ENCODE measurements at places on chromosomes 2 and 18. TPM values are rescaled to one million over a fixed set of nuclear protein-coding genes. Genes with fewer than 3 reads are reported as not detected.

FAM110C gene
- polyA plus RNA-seq: 6.6 TPM

GRCh38 chr2:46978723-46979122 lies 63.1 kb upstream of the MCFD2 start:
- H3K4me3 ChIP-seq: no peak overlapping the region
- H3K27me3 ChIP-seq: no peaks in the 10 kb centered on the region
- H3K27ac ChIP-seq: no peak overlapping the region
- H3K4me1 ChIP-seq: no peaks in the 10 kb centered on the region
- H3K36me3 ChIP-seq: no peaks in the 10 kb centered on the region

IGFBP5 gene
- polyA plus RNA-seq: 113 TPM

PSMA8 gene
- 0.15 TPM for polyA plus RNA-seq

NTSR2 gene
- not detected for polyA plus RNA-seq

DNA sequence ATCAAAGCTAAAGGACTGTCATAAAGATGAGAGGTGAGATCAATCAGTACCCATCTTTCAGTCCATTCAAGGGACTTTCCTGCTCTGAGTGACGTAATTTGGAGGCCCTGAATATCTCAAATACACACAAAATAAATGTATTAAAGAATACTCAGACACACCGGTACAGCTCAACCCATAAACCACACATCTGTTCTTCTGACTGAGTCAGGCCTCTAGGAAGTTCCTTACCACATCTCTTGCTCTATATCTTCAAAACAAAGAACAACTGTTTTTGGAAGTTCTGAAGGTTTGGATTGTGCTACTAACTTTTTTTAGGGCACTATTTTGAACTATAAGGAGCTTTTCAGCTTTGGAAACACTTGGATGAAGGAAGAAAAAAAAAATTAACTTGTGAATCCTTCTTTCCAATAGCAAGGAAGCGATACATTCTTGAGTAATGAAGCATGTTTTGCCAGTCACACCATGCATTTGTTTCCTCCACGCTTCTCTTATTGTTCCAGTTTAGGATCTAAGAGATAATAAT lies 866.5 kb upstream of the VRK2 start:
- H3K27me3 ChIP-seq: no peaks in the 10 kb centered on the region
- no peak for DNase-seq
- no peak overlapping the region for H3K27ac ChIP-seq
- H3K4me1 ChIP-seq: no peaks in the 10 kb centered on the region
- no peaks in the 10 kb centered on the region for H3K36me3 ChIP-seq
- no peak overlapping the region for H3K4me3 ChIP-seq

DNA sequence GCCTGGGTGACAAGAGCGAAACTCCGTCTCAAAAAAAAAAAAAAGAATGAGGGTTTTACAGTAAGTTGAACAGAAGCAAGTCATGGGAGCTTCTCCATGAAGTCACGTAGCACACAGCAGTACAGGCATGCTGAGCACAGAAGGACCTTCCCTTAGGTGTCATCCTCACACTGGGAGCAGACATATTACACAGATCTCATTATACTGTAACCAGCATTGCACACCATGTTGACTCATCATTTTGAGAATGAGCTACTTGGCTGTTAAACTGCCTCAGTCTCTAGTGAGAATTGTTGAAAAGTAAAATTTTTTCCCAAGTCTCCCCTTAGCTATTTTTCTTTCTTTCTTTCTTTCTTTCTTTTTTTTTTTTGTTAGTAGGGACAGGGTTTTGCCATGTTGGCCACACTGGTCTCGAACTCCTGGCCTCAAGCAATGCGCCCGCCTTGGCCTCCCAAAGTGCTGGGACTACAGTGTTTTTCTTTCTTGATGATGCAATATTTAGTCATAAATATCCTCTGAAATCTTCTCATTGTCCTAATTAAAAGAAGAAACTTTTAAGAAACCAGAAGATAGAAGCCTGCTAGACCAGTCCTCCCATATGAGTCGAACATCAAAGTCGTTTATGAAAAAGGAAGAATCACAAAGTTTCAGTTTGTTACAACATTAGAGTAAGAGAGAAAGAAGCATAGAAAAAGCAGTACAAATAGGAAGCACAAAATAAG lies 37.9 kb upstream of the PPP1CB start:
- H3K4me3 ChIP-seq: no peak overlapping the region
- no peaks in the 10 kb centered on the region for H3K36me3 ChIP-seq
- H3K27me3 ChIP-seq: no peaks in the 10 kb centered on the region

DNA sequence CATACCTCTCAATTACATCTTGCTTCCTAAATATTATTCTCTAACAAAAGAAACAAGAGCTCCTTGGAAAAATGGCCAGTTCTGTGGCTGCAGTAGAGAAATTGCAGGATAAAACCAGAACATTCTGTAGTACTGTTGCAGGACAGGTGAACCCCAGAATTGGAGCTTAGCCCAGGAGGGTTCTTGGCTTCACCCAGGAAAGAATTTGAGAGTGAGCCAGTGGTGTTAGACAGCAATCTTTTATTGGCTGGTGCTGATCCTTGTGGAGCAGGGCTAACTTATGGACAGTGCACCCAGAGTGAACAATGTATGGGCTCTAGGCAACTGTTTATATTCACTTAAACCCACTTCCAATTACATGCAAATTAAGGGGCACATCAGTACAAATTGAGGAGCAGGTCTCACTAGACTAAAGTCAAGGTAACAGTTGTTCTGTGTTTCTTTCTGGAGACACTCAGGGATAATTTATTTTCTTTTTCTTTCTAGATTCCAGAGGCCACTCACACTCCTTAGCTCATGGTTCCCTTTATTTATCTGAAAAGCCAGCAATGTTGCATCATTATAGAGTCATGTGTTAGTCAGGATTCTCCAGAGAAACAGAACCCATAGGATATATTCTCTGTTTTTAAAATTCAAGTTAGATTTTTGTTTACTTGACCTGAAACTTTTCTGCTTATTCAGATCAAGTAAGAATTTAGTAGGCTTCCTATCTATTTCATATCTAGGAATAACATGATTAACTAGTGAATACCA lies 348.1 kb downstream of the CCDC85A start:
- DNase-seq: no peak
- no peak overlapping the region for H3K27ac ChIP-seq
- no peaks in the 10 kb centered on the region for H3K27me3 ChIP-seq
- no peaks in the 10 kb centered on the region for H3K36me3 ChIP-seq
- H3K4me1 ChIP-seq: no peaks in the 10 kb centered on the region

C2orf72 gene
- 64.1 TPM for polyA plus RNA-seq

ORMDL1 gene
- polyA plus RNA-seq: 102 TPM

DNA sequence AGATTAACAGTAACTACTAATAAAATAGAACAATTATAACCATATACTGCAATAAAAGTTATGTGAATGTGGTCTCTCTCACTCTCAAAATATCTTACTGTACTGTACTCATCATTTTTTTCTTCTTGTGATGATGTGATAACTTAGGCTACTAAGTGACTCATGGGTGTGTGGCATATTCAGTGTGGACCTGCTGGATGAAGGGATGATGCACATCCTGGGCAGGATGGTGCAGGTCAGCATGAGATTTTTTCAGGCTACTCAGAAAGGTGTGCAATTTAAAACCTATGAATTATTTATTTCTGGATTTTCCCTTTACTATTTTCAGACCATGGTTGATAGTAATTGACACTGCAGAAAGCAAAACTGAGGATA lies 90.7 kb downstream of the NCKAP5 start:
- H3K4me1 ChIP-seq: no peaks in the 10 kb centered on the region
- H3K27me3 ChIP-seq: no peaks in the 10 kb centered on the region
- no peak overlapping the region for H3K27ac ChIP-seq
- no peaks in the 10 kb centered on the region for H3K36me3 ChIP-seq

GRCh38 chr2:29123617-29124349 lies 8.6 kb downstream of the CLIP4 start:
- no peaks in the 10 kb centered on the region for H3K27me3 ChIP-seq
- no peak overlapping the region for H3K4me3 ChIP-seq
- peak; percentile 21 for DNase-seq

CRYGD gene
- 0.47 TPM for polyA plus RNA-seq

DNA sequence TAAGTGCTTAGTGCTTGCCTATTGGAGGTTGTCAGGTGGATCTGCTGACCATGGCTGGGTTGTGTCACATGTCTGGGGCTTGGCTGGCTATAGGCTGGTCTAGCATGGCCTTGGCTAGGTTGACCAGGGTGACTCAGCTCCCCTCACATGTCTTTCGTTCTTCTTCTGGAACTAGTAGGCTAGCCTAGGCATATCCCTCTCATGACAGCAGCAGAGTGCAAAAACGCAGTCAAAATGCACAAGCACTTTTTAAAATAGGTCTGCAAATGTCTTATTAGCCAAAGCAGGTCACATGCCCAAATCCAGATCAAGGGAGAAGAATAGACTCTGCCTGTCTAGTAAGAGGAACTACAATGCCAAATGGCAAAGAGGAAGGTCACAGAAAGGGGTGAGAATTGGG lies 179.7 kb upstream of the ACVR2A start:
- H3K36me3 ChIP-seq: no peaks in the 10 kb centered on the region
- H3K27me3 ChIP-seq: no peaks in the 10 kb centered on the region
- DNase-seq: no peak
- H3K4me3 ChIP-seq: no peak overlapping the region
- H3K4me1 ChIP-seq: no peaks in the 10 kb centered on the region
- no peak overlapping the region for H3K27ac ChIP-seq

DNA sequence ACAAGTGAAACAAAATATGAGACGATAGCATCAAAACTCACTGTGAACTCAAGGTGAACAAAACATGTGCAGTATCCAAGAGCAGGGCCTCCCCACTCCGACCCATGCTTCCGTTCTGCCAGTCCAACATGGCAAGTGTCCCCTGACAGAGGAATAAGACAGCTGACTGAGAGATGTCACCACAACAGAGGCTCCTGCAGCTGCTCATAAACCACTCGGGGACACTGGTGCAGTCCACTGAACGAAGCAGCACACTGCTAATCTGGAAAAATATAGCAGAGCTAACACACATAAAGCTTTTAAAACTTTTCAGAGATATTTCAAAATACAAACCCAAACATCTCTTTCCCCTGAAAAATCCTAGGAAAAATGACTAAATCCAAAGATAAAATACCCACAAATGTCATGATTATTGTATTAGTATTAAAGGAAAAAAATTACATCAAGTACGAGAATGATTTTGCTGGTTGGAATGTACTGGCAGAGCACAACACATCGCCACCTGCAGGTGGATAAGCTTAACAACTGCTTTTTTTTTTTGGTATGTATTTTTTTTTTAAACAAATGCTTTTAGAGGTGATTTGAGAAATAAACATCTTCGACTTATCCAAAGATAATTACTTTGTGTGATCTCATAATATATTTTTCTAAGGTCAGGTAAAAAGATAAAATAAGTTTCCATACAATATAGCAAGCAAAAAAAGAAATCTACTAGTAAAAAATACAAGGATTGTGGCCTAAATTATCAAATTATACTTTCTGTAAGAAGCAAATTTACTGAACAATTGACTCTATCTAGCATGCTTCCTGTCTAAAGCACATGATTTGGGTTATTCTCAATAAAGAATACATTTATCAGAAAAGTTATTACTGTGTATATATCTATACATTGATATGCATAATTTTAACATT lies 18.6 kb downstream of the THADA start:
- H3K27me3 ChIP-seq: no peaks in the 10 kb centered on the region
- DNase-seq: peak; percentile 73
- H3K4me1 ChIP-seq: no peaks in the 10 kb centered on the region
- H3K4me3 ChIP-seq: no peak overlapping the region
- H3K36me3 ChIP-seq: no peaks in the 10 kb centered on the region
- H3K27ac ChIP-seq: no peak overlapping the region

DNA sequence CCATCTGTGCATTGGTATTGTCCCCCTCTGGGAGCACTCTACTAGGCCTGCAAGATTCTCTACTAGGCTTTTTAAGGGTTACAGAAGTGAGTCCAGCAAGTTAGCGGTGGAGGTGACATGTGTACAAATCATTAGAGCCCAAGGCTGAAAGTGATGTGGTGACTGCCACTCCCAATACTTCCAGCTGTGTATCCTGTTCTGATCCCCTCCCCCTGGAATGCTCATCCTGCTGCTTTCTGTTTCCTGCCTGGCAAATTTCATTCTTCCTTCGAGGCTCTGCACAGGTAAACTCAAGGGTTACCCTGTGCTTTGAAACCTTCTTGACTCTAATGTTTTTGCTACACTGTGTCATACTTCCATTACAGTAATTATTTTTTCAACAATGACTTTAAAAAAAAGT lies 258.5 kb upstream of the REV1 start:
- DNase-seq: no peak
- no peak overlapping the region for H3K27ac ChIP-seq
- H3K4me3 ChIP-seq: no peak overlapping the region
- no peaks in the 10 kb centered on the region for H3K36me3 ChIP-seq
- no peaks in the 10 kb centered on the region for H3K4me1 ChIP-seq
- no peaks in the 10 kb centered on the region for H3K27me3 ChIP-seq
